Stimulated activated CD8-positive, alpha-beta memory T cell treated with anti-CD3 and anti-CD28 coated beads, Interleukin-7, amount 100 ng/mL, for 1 hour (primary cell): ENCODE measurements at places on chromosomes 6 and 20.

DNA sequence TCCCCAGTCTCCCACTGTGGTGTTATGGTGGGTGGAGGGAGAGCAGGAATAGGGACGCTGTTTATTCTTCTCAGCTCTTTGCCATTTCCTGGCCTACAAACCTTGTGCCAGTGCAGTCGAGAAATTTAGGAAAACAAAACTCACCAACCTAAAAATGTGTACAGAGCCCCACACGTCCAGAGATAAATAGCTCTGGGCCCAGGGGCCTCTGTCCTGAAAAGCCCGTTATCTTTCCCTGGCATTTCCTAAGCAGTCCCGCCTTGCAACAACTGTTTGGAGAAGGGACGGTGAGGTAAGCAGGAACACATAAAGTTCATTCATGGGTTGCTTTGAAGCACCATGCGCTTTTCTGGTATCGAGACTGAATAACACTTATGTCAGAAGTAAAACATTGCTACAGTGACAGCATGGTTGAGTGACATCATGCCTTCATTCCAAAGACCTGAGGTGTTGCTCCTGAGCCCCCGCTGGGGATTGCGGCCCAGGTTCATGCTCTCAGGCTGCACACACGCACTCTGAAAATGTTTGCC lies 80.1 kb upstream of the NXT1 start:
- DNase-seq, result no peak

GRCh38 chr20:41618807-41619311 lies 682 bp upstream of the CHD6 start:
- no peak for DNase-seq

- no peak for DNase-seq
Observed at GRCh38 chr6:154578004-154578559, 67.6 kb upstream of the CNKSR3 start.

GRCh38 chr20:56537997-56538396 lies 5.0 kb downstream of the FAM209B start:
- no peak for DNase-seq

DNA sequence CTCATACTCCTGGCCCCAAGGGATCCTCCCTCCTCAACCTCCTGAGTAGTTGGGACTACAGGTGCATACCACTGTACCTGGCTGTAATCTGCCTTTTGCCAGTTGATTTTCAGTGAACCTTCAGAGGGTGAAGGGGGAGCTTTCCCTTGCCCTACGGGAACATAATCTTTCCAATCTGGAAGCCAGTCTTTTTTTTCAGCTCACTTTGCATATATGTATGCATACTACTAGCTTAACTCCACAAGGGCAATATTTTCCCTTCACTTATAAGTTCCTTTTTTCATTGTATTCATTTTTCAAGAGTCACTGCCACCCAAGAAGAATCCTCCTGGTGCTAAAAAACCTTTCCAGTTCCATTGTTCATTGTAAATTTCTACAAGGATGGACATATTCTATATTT lies 53.4 kb upstream of the GCM1 start:
- no peak for DNase-seq

- DNase-seq, result no peak
Observed at GRCh38 chr6:90678049-90678779, 91.3 kb upstream of the MAP3K7 start.

GRCh38 chr6:112203577-112204349 lies 50.6 kb downstream of the LAMA4 start:
- DNase-seq, result no peak

- DNase-seq, result no peak
Observed at GRCh38 chr6:112017169-112017568, 36.7 kb upstream of the CCN6 start.

GRCh38 chr6:6377621-6378020 lies 57.2 kb upstream of the F13A1 start:
- DNase-seq, result no peak

- DNase-seq, result no peak
Observed at GRCh38 chr6:31752739-31753319, 9.6 kb upstream of the SAPCD1 start.

- no peak for DNase-seq
Observed at GRCh38 chr6:94548201-94548600, 1029.1 kb upstream of the MANEA start.

- DNase-seq, result no peak
Observed at GRCh38 chr6:109892451-109893435, 85.4 kb upstream of the GPR6 start.

GRCh38 chr20:18729231-18729825 lies 84.3 kb upstream of the SCP2D1 start:
- DNase-seq, result no peak

DNA sequence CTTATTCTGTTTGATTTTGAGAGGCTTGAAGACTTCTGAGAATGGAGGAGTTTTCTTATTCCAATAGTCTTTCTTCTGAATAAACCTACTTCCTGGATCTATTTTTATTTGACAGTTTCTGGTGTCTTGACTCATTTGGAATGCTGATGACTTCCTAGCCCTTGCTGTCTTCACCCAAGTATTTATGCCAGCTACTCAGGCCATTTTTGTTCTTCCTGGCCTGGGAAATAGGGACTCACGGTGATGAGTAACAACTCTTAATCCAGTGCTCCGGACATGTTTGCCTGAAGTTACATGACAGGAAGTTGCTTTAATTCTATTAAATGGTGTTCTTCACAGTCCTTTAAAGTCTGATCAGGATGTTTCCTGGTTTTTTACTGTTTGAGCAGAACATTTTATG lies 272.1 kb upstream of the EYS start:
- no peak for DNase-seq

GRCh38 chr6:139590206-139590605 lies 215.8 kb upstream of the CITED2 start:
- no peak for DNase-seq

GRCh38 chr6:91094806-91095475 lies 508.1 kb upstream of the MAP3K7 start:
- DNase-seq, result no peak

DNA sequence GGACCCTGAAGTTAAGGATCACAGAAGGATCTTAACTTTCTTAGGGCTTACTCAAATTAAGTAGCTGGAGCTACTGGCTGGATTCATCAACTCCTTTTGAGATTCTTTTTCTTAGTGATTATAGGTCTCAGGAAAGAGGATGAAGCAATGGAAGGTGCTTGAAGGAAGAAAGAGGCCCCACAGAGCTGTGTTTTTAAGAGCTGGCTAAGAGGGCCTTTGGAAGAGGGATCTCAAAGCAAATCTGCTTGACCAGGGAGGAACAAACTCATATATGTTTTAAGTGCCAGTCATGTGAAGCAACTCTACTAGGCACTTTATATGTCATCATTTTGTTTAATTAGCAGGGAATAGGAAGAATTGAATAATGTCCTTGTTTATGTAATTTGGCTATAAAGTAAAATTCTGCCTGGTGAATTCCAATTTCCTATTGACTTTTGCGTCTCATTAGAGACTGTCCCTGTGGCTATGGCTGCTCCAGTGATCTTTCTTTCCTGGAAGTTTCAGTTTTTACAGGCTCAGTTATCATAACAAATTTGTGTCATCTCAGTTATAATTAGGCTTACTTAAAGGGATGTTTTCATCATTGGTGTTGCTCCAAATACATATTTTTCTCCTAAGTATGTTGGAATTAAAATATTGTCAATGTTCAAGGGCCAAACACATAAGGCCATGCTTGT lies 222.8 kb upstream of the CITED2 start:
- DNase-seq, result no peak

- DNase-seq, result no peak
Observed at GRCh38 chr20:53866794-53867740, 203.3 kb downstream of the BCAS1 start.

DNA sequence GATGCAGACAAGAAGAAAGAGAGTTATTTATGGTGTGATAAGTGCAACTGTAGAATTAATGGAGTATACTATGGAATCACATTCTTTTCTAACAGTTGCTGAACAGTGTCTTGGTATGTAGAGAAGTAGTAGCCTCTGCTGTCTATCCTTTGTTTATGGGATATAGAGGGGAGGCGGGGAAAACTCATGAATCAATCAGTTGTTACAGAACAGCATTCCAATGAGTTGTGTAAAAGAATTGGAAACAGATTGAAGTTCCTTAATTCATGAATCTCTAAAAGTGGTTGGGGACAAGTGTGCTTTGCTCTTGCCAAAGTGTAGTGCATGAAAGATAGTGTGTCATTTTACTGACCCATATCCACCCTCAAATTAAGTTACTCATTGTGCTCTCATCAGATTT lies 77.7 kb downstream of the FLRT3 start:
- no peak for DNase-seq

GRCh38 chr20:44291754-44292153 lies 19.2 kb downstream of the FITM2 start:
- no peak for DNase-seq

DNA sequence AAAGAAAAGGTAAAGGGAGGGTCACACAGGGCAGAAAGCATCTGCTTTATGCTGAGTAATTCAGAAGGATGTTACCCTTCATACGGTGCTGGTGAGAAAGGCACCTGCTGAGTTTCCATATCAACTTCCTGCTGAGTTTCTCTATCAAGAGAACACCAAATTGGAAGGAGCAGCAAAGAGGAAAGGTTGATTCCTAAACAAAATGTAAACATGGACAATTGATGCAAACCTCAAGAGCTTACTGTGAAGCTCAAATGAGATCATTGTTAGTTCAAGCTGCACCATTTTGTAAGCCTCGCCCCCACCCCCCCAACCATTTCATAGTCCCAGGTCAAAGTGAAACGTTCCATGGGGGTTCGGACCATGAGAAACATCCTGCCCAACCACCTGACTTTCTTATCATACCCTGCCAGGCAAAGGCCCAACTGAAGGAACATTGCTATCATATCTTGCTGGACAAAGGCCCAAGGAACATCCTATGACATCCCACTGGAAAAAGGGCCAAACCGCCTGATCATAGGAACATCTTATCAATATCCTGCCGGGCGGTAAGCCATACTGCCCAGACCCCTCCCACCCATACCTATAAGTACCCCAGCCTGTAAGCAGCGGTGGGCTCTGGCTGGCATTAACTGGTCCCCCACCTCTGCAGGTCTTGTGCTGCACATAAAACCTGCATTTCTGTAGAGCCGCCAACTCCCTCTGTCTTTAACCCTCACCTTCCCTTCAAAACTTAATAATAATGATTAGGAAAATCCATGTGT lies 171.6 kb downstream of the UBE3D start:
- DNase-seq, result no peak

DNA sequence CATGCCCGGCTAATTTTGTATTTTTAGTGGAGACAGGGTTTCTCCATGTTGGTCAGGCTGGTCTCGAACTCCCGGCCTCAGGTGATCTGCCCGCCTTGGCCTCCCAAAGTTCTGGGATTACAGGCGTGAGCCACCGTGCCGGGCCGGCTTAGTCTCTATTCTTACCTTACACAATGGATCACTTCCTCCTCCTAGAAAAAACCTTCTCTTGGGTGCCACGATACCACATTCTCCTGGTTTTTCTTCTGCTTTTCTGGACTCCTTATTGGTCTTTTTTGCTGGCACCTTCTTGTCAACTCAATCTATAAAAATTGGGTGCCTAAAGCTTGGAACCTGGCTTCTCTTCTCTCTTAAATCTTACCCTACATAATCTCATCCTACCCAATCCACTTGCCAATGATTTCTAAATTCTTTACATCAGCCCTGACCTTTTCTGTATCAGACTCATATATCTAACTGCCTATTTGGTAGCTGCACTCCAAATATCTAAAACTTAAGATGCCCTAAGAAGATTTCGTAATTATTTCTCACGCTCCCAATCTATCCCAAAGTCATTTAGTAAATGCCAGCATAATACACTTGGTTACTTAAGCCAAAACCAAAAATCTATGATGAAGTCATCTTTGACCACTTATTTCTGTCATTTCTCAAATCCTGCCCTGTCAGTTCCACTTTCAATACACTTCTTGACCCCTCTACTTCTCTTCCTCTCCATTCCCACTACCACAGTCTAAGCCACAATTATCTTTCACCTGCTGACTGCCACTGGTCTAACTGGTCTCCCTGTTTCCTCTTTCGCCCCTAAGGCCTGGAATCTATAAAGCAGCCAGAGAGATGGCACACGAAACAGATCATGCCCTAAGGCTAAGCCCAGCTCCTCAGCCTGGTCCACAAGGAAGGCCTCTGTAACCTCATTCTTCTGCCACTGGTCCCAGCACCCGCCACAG lies 43.2 kb downstream of the ELMO2 start:
- DNase-seq, result no peak

DNA sequence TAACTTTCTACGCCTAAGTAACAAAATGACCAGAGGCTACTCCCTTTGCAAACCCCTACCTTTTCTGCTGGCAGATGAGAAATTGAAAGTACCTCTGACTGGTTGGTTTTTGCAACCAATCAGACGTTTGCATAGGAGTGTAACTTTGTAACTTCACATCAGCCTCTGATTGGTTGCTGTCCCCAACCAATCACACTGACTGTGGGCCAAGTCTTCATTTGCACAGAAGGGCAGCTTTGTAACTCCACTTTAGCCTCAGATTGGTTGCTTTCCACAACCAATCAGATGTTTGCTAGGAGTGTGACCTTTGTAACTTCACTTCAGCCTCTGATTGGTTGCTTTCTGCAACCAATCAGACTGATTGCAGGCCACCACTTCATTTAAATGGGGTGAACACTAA lies 89.1 kb downstream of the ME1 start:
- no peak for DNase-seq

- no peak for DNase-seq
Observed at GRCh38 chr6:134047673-134048072, 4.8 kb downstream of the SLC2A12 start.

- DNase-seq, result no peak
Observed at GRCh38 chr6:125526007-125526720, 223.3 kb upstream of the HEY2 start.

DNA sequence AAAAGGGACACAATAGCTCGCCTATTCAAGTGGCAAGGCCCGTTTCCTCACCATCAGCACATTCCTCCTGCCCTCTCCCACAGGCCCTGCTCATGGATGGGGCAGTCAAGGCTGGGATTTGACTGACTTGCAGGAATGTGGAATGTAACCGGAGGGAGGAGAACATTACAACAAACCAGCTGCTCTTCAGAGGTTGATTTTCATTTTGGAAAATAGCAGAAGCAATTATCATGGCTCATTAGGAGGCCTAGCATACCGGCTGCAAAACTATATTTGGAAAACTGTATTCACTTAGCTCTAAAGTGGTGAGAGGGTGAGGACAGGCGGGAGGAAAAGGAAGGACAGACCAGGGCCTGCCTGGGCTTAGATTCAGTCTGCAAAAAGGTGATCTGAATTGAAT lies 283.7 kb downstream of the CD83 start:
- DNase-seq, result no peak

- no peak for DNase-seq
Observed at GRCh38 chr6:33018904-33019303, 9.5 kb upstream of the HLA-DOA start.

DNA sequence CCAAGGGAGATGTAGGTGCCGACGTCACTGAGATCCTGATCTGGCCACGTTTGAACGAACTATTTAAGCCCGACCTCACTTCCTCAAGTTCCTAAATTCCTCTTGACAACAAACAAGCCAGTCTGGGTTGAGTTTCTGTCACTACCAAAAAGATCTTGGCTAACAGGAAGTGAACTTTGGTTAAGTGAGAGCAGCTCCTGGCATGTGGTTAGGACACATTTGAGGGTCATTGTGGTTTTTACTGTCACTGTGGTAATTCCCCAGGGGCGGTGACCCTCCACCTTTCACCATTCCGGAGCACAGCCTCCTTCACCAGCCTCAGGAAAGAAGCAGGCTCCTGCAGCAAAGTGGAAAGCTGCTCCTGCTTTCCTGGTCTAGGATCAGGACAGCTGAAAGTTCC lies 43.1 kb upstream of the ZNF831 start:
- no peak for DNase-seq

- no peak for DNase-seq
Observed at GRCh38 chr6:20332441-20333006, 69.2 kb upstream of the E2F3 start.
